ENCODE measurements at places on chromosomes 3 and 15.

DNA sequence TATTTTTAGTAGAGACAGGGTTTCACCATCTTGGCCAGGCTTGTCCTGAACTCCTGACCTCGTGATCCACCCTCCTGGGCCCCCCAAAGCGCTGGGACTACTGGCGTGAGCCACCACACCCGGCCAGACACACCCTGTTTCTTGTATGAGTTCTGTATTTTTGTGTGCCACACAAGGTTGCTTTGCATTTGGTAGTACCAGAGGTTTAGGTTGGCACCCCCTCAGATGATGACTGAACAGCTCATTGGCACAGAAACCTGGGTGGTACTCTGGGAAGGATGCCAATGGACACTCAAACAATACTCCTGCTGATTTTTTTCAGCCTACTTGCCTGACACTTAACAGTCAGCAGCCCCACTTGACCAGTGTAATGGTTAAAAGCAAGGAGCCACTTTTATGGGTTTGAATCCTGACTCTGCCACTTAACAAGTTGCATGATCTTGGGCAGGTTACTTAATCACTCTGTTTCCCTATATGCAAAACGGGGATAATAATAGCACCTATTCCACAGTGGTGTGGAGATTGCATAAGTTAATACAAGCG lies 39.2 kb upstream of the BCL2A1 start:
- no peak for DNase-seq

DNA sequence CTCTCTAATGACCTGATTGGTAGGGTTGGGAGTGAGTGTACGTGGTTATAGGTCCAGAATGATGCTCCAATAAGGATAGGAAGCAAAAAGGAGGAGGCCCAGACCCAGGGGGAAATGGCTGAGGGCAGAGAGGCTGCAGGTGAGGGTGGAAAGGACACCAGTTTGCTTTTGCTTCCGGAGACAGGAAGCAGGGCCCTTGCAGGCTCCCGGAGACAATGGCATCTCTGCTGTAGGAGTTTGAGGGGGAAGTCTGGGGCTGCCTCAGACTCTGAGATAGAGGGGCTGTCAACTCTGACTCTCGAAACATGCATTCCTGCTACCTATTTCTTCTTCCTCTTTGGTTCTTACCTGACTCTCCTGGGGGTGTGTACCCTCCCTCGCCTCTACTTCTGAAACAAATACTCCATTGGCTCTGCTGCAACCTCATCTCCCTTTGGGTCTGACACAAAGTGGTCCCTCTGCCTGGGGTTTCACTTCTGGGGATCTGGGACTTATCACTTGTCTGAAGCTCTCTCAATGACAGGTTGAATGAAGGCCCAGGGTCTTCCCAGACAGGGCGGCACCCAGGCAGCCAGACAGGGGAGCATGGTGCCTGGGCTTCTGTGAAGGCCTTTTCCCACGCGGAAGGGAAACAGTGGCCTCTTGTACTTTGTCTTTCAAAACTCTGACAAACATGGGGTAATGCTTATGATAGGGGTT lies 61.5 kb downstream of the CHRD start:
- DNase-seq = no peak

DNA sequence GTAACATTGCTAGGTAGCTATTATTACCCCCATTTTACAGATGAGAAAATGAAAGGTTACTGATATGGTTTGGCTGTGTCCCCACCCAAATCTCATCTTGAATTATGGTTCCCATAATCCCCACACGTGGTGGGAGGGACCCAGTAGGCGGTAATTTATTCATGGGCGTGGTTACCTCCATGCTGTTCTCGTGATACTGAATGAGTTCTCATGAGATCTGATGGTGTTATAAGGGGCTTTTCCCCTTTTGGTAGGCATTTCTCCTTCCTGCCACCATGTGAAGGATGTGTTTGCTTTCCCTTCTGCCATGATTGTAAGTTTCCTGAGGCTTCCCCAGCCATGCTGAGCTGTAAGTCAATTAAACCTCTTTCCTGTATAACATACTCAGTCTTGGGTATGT lies 252.1 kb downstream of the OPA1 start:
- DNase-seq = no peak

DNA sequence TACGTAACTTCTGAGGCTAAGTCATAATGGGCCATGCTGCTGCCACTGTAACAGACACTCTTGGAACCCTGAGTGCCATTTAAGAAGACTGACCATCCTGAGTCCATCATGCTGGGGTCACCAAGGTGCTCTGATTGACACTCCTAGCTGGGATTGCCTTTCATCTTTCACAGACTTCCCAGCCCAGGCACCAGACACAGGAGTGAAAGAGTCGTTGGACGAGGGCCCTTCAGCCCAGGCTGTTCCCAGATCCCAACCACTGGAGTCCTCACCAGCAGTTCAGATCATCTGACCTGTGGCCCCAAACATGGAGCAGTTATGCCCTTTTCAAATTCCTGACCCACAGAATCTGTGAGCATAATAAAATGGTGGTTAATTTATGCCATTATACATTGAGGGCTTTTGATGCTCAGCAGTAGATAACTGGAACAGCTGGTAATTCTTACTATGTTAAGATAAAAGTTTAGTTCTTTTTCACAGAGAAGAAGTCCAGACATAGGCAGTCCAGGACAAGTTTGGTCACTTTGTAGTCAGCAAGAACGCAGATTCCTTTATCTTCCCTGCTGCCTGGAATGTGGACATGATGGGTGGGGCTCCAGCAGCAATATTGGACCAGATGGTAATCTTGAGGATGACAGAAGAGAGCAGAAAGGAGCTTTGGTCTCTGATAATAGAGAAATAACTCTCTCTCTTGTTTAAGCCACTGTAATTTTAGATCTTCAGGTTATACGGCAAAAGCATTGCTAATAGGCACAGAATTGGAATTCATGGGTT lies 7.3 kb upstream of the EHD4 start:
- DNase-seq = no peak

DNA sequence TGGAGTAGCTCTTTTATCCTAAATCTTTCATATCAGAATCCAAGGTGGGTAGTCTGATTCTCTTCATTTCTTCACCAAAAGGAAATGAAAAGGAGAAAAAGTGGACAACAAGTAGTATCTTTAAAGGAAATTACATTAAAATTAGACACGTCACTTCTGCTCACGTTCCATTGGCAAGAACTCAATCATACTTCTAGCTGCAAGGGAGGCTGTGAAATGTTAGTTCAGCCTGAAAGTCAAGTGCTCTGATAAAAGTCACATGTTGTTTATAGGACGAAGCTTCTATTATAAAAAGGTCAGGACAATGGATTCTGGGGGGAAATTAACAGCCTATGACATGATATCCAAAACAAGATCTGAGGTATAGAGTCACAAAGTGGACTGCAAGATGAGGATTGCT lies 164.6 kb upstream of the MCTP2 start:
- DNase-seq = no peak

- no peak for DNase-seq
Observed at GRCh38 chr15:48644827-48645557, 517 bp downstream of the FBN1 start.

DNA sequence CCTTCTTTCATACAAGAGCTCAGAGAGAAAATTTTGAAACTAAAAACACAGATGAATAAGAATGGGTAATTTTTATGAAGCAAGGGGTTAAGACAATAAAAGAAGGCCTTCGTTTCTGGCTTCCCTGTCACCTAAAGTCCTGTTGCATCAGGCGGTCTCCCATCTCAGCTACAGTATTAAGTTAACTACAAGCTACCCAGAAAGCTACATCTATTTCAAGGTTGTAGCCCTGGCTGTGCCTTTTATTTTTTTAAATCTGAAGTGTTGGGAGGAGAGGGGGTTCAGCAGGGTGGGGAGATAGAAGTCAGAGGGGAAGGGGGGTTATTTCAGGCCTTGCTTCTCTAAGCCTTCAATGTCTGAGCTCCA lies 183.3 kb downstream of the TPRG1 start:
- no peak for DNase-seq

GRCh38 chr3:152120601-152121269 lies 148.0 kb upstream of the MBNL1 start:
- DNase-seq = no peak

GRCh38 chr15:32721596-32721995 lies 3.8 kb downstream of the GREM1 start:
- DNase-seq = no peak

- no peak for DNase-seq
Observed at GRCh38 chr3:121072133-121072532, 164.1 kb downstream of the STXBP5L start.

- no peak for DNase-seq
Observed at GRCh38 chr15:32716216-32716914, 1.4 kb upstream of the GREM1 start.

- DNase-seq = no peak
Observed at GRCh38 chr15:100266166-100266565, 75.6 kb downstream of the ADAMTS17 start.

GRCh38 chr3:37506956-37507535 lies 332.7 kb upstream of the LRRFIP2 start:
- no peak for DNase-seq

DNA sequence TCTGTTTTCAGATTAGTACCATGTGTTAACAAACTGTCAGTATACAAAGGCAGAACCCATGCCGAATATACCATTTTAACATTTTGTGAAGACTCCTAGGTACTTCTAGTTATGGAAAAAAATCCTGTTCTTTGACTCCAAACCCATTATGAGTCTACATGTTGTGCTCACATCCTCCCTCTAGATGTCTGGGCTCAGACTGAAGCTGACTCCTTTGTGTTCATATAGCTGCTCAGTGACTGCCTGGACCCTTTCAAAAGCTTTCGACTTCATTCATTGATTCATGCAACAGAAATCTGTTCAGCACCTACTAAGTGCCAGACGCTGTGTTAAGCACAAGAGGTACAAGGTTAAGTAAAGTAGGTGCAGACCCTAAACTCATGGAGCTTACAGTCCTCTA lies 60.5 kb downstream of the MEGF11 start:
- no peak for DNase-seq

DNA sequence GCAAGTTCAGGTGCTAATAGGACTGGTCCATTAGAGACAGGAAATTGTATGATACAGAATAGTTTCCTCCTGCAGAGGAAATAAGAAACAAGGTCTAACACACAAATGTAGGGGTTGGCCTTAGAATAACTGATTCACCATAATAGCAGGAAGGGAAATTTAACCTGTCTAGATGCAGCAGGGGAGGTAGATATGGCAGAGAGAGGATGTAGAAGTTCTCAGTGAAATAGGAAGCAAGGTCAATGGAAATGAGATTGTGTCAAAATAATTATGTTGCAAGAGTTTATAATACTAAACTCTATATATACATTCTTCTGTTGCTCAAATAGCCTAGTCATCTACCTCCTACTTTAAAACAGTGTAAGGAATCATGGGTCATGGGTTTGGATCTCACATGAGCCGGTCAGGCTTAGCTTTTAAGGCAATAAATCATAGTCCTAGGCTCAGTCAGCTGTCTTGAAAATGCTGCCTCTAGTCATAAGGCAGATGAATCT lies 17.0 kb downstream of the BCL2A1 start:
- no peak for DNase-seq

- DNase-seq = no peak
Observed at GRCh38 chr3:65819896-65820295, 218.8 kb downstream of the MAGI1 start.

- DNase-seq = no peak
Observed at GRCh38 chr3:114364806-114365654, 71.2 kb downstream of the TIGIT start.

DNA sequence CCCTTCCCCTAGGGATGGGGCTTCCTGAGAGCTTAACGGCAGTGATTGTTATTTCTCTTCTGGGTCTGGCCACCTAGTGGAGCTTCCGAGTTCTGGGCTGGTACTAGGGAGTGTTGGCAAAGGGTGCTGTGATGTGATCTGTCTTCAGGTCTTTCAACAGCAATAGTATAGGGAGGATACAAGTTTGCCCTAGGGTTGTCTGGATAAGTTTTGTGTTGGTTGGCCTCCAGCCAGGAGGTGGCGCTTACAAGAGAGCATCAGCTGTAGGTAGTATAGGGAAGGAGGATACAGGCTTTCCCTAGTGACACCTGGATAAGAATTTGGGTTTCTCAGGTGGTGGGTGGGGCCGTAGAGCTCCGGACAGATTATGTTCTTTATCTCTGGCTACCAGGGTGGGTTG lies 19.2 kb upstream of the CPOX start:
- peak; percentile 3 for DNase-seq

- DNase-seq = no peak
Observed at GRCh38 chr3:120743556-120744195, 1.1 kb downstream of the GTF2E1 start.

- DNase-seq = peak; percentile 80
Observed at GRCh38 chr3:169149349-169149890, 514.1 kb downstream of the MECOM start.

GRCh38 chr3:105365391-105366325 lies 1.1 kb upstream of the ALCAM start:
- no peak for DNase-seq

DNA sequence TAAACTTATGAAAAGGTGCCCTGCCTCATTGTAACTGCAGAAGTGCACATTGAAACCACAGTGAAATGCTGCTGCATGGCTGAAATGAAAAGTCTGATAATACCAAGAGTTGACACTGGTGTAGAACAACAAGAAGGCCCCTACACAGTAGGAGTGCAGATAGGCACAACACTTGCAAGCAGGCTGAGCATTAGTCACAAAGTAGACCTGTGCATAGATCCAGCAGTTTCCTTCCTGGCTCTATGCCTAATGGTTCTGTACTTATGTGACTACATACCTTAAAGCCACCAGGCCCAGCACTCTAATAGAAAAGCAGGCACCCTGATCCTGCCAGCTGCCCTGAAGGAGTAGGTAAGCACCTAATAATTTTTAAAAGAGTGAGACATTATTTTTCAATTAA lies 41.8 kb downstream of the PRR23E start:
- DNase-seq = no peak

DNA sequence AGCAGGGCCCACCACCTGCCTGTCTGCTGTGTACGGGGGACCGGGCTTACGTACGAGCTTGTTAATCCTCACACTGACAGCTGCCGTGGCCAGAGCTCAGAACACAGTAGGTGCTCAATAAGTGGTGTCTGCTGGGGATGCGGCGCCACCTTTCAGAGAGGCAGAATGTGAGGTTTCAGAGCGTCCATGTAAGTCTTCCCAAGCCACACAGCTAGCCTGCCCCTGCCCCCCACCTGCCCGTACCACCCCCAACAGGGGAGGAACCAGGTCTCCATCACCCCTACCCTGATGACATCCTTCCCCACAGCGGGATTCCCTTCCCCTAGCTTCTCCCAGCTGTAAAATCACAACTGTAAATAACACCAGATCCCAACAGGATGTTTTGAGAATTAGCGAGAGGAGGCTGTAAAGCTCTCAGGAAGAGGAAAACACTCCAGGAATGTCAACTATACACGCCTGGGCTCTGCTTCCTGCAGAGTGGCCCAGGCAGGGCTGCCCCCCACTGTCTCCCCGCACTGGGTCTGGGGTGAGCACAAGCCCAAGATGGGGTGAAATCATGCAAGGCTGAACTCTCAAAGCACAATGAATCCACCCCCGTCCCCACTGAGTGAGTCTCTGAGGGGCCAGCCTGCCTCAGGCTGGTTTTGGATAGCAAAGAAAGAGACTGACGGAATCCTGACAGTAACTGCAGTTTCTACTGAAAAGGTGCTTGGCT lies 250.1 kb upstream of the LYSMD4 start:
- no peak for DNase-seq

- DNase-seq = no peak
Observed at GRCh38 chr15:75050283-75050682, 26.9 kb downstream of the PPCDC start.
